ENCODE measurements at places on chromosomes 16 and 17. TPM values are rescaled to one million over a fixed set of nuclear protein-coding genes. Genes with fewer than 3 reads are reported as not detected.
A peak's percentile ranks its signal among the peaks of the same experiment; 100 is the strongest.

DNA sequence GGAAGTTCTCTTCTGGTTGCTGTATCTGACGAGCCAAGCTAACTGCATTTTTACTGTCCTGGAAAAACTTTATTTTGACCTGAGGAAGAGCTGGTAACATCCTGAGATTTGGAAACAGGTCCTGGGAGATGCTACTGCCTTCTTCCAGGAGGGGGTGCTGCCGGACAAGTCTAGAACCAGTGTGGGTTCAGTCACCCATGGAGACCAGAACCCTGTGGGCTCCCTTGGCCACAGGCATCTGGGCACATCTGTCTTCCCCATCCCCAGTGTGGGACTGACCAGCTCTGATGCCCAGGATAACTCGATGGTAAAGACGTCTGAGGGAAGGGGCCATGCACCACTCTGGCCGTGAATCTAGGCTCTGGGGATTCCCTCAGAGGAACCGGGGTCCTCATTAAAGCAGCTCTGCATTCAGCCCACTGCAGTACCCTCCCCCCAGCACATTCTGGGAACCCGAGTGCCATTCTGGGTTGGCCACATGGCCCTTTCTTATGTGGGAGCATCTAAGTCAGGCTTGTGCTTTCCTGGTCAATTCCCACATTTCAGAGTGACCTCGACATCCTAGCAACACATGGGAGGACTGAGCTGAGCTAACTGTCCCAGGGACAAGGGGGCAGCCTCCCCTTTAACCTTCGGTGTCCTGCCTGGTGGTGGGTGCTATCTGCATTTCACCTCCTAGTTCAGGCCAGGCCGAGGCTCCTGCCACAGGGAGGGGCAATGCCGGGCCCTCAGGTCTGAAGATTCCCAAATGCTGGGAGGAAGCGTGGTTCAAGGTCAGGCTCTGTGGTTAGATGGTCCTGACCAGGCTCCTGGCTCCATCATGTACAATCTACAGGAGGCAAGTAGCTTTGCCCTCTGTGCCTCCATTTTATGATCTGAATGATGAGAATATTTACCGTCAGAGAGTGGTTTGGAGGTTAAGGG, 6.4 kb downstream of the C16orf86 start:
- no peak for DNase-seq

The KCNJ12 gene
- total RNA-seq = not detected

The HASPIN gene
- total RNA-seq = 6.7 TPM

GRCh38 chr17:57077000-57077399, 8.0 kb upstream of the AKAP1 start:
- DNase-seq = no peak

The CFAP97D1 gene
- total RNA-seq = not detected

DNA sequence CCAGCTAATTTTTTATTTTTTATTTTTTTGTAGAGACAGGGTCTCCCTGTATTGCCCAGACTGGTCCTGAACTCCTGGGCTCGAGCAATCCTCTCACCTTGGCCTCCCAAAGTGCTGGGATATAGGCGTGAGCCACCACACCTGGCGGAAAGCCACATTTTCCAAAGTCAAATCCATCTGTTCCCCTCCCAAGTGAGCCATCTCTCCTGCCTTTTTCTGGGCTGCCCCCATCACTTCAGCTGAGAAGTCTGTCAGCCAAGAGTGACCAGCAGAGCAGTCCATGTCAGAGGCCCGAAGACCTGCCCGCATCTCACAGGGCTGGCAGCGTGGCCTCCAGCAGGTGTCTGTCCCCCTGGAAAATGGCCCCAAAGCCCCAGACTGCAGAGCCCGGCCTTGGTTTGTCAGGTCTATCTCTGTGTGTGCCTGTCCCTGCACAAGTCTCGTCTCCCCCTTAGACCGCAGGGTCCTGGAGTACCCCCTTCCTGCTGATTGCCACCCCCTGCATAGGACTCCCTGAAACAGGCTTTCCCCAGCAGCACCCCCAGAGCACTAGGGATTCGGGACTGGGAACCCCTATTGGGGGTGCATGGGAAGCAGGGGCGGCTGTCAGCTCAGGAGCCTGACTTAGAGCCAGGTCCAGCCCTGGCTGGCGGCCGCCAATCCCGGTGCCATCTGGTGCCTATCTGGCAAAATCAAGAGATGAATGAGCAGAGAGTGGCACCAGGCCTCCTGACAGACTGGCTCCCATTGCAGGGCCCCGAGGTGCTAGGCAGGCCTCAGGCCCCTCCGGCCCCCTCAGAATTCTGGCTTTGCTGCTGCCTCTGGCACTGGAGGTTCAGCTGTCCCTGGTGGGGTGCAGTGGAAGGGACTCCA, 7.8 kb downstream of the TTYH2 start:
- no peak for DNase-seq

- DNase-seq = no peak
These were observed 122.3 kb upstream of the CIBAR2 start for GRCh38 chr16:85234310-85235204.

The KLHL10 gene
- not detected for total RNA-seq

- DNase-seq = peak; percentile 72
These were observed at the start of gene MAP3K14 for GRCh38 chr17:45316434-45317110. TSS of gene MAP3K14 (minus strand) at chr17:45317020. CDS start at chr17:45290745, 26,275 bp downstream.

GRCh38 chr17:81961087-81961511, at the start of gene NOTUM:
TSS of gene NOTUM (minus strand) at chr17:81961187. CDS start at chr17:81960909, 278 bp downstream.
- no peak for DNase-seq

The IRX3 gene
- not detected for total RNA-seq

GRCh38 chr16:75376475-75377161, 56.7 kb downstream of the CFDP1 start:
- DNase-seq = no peak
